ENCODE measurements at places on chromosomes 5 and 9.

- DNase-seq = no peak
Measured at GRCh38 chr9:87635656-87636501, 90.0 kb upstream of the CTSL start.

GRCh38 chr9:118459913-118460312 lies 755.7 kb downstream of the TLR4 start:
- no peak for DNase-seq

DNA sequence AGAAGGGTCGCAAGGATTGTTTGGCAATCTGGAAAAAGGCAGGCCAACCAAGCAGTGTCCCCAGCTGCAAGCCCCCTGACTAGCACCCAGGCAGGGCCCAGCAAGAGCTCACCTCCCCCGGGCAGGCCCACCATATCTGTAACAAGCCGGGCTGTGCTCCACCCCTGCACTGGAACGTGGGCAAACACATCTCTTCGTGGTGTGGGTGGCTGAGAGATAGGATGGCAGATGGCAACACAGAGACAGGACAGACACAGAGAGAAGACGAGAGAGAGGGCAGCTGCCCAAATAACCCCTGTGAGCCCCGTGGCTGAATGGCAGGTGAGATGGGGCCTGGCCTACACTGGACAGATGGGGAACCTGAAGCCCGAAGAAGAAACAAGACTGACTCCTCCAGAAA lies 9.4 kb downstream of the BBLN start:
- DNase-seq = no peak

GRCh38 chr9:27386571-27387091 lies 89.7 kb upstream of the EQTN start:
- DNase-seq = no peak

- DNase-seq = no peak
Measured at GRCh38 chr5:36301858-36302603, at the start of gene RANBP3L. RANBP3L (minus strand) TSS chr5:36301902; CDS start chr5:36301416, 486 bp downstream.

DNA sequence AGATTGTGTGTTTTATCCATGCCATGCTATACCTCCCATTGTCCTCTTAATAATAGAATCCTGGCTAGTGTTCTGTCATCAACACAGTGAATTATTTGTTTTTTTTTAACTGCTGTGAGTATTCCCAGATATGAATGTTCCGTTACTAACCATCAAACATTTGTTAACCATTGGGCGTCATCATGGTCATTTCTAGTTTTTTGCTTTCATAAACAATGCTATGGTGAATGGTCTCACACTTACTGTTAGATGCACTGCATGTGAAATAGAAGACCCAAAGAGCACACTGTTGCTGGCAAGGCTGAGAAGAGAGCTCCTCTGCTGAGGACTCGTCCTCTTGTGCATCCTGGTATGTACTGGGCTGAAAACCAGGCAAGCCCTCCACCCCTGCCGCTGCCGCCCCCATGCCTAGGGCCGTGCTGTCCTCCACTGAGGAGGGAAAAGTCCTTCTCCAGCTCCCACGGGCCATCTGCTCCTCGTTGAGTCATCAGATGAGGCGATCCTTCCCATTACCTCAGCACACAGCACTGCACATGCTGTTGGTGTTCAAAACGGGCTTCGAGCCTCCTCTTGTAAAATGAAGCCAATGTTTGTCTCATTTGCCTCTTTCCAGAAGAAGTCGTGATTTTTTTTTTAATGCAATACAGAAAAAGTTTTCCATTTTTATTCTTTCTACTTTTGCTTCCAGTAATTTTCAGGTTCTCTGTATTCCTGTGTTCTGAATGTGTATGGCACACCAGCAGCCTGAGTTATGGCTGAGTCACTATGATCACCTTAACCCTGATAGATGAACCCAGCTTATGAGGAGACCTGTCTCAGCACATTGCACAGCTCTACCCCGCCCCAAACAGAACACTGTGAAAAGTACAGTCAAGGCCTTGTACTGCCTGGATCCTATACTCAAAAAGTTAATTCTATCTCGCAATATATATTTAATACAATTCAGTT lies 219.0 kb downstream of the AOPEP start:
- DNase-seq = no peak

GRCh38 chr5:138602371-138603000 lies 27.3 kb upstream of the HSPA9 start:
- DNase-seq = no peak

- no peak for DNase-seq
Measured at GRCh38 chr5:160259341-160259740, 30.0 kb downstream of the FABP6 start.

GRCh38 chr5:58315794-58316193 lies 144.1 kb downstream of the PLK2 start:
- no peak for DNase-seq

DNA sequence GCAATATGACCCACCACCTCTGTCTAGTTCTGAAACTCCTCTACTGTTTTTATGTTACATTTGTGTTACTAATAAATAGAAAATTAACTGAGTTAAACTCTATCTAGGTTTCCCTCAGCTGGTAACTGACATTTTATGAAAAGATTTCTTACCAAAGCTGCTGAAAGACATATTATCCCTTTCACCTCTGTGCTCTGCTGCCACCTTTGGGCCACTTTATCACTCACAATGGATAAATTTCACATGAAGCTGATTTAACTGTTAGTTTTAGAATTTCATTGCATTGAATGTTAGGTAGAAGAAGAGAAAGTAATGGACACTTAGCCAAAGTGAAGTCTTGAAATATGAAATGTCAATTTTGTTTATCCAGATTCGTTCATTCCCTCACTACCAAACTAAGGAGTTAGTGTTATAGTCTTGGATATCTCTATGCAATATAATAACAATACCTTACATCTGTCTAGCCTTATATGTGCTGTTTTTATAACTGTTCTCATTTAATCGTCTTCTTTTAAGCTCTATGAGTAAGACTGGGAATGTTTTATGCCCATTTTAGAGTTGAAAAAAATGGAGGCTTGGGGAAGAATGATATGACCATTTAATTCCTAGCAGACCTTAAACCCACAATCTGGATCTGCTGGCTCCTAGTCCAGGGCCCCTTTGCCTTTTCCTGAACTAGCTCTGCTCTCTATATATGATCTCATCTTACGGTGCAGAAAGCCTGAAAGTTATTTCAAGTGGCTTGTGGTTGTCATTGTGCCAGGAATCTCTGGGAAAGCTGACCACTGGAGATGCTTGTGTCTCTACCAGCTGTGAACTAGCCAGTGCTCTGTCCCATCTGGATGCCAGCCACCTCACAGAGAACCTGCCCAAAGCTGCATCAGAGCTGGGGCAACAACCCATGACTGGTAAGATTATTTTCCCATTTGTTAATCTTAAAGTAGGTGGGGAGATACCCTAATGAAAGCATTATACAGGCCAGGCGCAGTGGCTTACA lies 97.1 kb downstream of the GOLPH3 start:
- DNase-seq = peak; percentile 61

DNA sequence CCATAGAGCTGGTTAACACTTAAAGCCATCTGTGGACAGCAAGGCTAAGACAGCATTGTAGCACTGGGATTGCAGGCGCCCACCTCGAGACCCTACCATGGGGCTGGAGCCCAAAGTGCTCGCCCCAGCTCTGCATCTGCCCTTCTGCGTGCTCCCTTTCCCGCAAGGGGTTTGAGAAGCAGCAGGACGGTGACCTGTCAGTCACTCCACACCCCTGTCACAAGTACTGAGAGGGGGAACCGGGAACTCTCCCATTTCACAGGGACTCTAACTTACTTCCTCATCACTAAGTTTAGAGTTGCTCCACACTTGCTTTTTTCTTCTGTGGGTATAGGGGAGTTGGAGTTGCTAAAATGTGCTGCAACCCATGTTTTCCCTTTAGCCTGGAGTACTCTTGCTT lies 273.2 kb downstream of the SMARCA2 start:
- no peak for DNase-seq

DNA sequence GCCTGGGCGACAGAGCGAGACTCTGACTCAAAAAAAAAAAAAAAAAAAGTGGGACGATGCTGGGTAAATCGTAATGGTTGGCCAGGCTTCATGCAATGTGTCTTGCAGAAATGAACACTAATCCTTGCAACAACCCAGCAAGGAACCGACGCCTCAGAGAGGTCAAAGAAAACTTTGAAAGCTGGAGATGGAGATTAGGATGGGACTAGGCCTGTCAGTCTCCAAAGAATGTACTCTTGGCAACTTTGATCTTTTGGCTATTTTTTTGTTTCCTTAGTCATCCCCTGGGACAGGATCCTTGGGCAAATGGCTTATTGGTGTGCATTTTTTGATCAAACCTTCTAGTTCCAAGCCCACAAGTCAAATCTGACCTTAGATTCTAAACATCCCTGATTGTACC lies 10.6 kb upstream of the PWWP2A start:
- no peak for DNase-seq

DNA sequence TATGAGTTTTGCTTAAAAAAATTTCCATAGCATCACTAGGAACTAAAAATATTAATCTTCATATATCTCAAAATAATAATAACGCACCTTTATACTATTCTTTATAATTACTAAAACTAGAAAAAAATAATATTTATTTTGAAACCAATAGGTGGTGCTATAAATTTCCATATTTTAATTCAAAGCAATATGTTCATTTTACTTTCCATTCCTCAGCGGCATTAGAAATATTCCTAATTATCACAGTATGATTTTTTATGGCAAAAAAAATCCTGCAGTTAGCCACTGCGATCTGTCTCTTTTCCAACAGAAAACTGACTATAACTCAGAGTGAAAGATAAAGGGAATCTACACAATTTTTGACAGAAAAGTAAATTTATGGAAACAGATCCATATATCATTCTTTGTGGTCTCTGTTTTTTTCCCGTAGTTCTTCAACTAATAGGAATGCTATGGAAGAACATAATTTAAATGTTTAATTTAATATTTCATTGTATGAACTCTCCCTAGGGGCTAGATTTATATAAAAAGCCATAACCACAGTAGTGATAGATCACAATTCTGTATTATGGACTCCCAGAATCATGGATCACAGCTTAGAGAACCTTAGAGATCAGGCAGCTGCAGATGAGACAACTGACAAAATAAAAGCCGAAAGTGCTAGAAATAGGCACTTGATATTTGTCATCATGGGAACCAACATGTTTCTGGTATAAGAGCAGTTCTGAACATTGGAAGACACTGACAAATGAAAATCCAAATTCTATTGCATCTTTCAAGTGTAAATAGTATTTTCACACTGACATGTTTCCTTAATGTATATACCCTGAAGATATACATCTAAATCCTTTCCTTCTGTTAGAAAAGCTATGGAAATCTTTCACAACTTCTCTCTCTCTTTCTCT lies 167.7 kb upstream of the MPDZ start:
- no peak for DNase-seq

GRCh38 chr5:76433261-76433660 lies 30.2 kb downstream of the IQGAP2 start:
- no peak for DNase-seq

- DNase-seq = peak; percentile 83
Measured at GRCh38 chr9:751137-752051, 90.1 kb upstream of the DMRT1 start.

All from inflammatory macrophage (primary cell).